ENCODE measurements at places on chromosomes 6 and 20.
A peak's percentile ranks its signal among the peaks of the same experiment; 100 is the strongest.

GRCh38 chr6:161292145-161292544, 18.3 kb upstream of the AGPAT4 start:
- no peak overlapping the region for H3K4me3 ChIP-seq
- H3K4me1 ChIP-seq, result no peaks in the 10 kb centered on the region
- no peaks in the 10 kb centered on the region for H3K36me3 ChIP-seq
- no peak overlapping the region for H3K27ac ChIP-seq
- H3K27me3 ChIP-seq, result no peaks in the 10 kb centered on the region

- H3K27me3 ChIP-seq, result no peaks in the 10 kb centered on the region
- DNase-seq, result peak; percentile 38
- no peaks in the 10 kb centered on the region for H3K4me1 ChIP-seq
- no peak overlapping the region for H3K4me3 ChIP-seq
- no peaks in the 10 kb centered on the region for H3K36me3 ChIP-seq
Observed at GRCh38 chr20:14657266-14658005, 320.0 kb upstream of the FLRT3 start.

- H3K36me3 ChIP-seq, result no peaks in the 10 kb centered on the region
- H3K4me3 ChIP-seq, result no peak overlapping the region
- DNase-seq, result no peak
Observed at GRCh38 chr6:139708337-139709199, 334.1 kb upstream of the CITED2 start.

DNA sequence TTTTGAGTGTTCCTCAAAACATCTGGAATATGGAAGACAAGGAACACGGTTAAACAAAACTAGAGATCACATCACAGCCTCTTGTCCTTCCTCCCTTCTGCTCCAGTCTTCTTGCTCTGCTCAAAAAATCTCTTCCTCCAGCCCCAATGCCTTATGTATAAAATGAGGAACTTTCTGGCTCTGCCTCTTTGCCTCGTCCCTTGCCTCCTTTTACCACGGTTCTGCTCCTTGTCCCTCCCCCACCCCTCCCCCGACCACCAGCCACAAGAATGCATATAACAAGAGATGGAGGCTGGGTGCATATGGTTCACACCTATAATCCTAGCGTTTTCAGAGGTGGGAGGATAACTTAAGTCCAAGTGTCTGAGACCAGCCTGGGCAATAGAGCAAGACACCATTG, 43.6 kb downstream of the PLAGL2 start:
- no peak for DNase-seq
- no peak overlapping the region for H3K4me3 ChIP-seq
- no peaks in the 10 kb centered on the region for H3K27me3 ChIP-seq
- no peak overlapping the region for H3K27ac ChIP-seq

GRCh38 chr6:95578106-95578410, 723 bp downstream of the MANEA start:
- H3K4me1 ChIP-seq, result no peaks in the 10 kb centered on the region
- H3K4me3 ChIP-seq, result peak overlapping the region; percentile 65
- DNase-seq, result no peak
- no peaks in the 10 kb centered on the region for H3K27me3 ChIP-seq
- no peaks in the 10 kb centered on the region for H3K36me3 ChIP-seq

- DNase-seq, result no peak
- H3K4me3 ChIP-seq, result no peak overlapping the region
- no peaks in the 10 kb centered on the region for H3K27me3 ChIP-seq
- H3K4me1 ChIP-seq, result no peaks in the 10 kb centered on the region
Observed at GRCh38 chr6:110217266-110217665, 37.0 kb downstream of the CDC40 start.

GRCh38 chr6:2274981-2275891, 29.8 kb upstream of the GMDS start:
- peak; percentile 80 for DNase-seq
- no peaks in the 10 kb centered on the region for H3K27me3 ChIP-seq
- H3K4me3 ChIP-seq, result no peak overlapping the region
- H3K36me3 ChIP-seq, result peaks cover 9% of the 10 kb centered on the region
- peaks cover 5% of the 10 kb centered on the region for H3K4me1 ChIP-seq

DNA sequence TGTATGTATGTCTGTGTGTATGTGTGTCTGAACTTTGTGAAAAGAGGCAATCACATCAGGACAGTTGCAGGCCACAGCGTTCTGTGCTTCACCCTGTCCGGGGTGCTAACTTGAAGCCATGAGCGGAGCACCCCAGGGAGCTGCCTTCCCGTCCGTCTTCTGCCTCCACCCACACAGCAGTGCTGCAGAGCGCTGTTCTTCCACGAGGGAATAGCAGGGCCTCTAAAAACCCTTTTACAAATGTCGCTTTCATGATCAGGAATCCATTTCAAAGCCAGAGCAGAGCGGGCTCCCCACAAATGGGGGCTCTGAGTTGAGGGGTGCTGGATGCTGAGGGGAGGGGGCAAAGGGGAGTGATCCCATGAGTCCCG, 131.5 kb downstream of the RNASET2 start:
- H3K27me3 ChIP-seq, result peaks cover 4% of the 10 kb centered on the region
- H3K36me3 ChIP-seq, result no peaks in the 10 kb centered on the region
- no peak for DNase-seq
- no peak overlapping the region for H3K27ac ChIP-seq

- no peaks in the 10 kb centered on the region for H3K27me3 ChIP-seq
- DNase-seq, result no peak
- peaks cover 5% of the 10 kb centered on the region for H3K4me1 ChIP-seq
Observed at GRCh38 chr6:137877113-137877512, 10.1 kb downstream of the TNFAIP3 start.

- no peak overlapping the region for H3K27ac ChIP-seq
- no peak overlapping the region for H3K4me3 ChIP-seq
- no peaks in the 10 kb centered on the region for H3K4me1 ChIP-seq
- no peak for DNase-seq
- H3K36me3 ChIP-seq, result no peaks in the 10 kb centered on the region
- H3K27me3 ChIP-seq, result no peaks in the 10 kb centered on the region
Observed at GRCh38 chr20:1663917-1664316, 6.3 kb upstream of the SIRPG start.

DNA sequence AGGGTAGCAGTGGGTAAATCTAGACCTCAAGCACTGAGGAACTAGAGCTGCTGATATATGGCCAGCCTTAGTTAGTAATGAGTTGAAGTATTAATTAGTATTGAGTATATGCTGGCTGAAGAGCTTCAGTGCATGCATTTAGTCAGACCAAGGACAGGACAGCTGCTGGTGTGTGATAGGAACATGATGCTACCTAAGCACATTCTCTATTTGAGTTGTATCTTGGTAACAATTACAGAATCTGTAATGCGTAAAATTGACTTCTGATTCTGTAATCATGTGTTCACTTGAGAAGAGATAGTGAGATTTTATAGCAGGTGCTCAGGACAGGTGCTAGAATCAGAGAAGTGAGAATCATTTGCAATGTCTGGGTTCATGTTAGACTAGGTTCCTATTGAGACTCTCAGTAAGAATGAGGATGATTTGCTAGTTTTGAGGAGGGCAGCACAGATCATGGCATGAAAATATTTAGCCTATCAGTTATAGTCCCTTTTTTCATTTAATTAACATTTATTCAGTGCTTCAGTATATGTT, 369.4 kb upstream of the HS3ST5 start:
- H3K27me3 ChIP-seq, result no peaks in the 10 kb centered on the region
- H3K4me1 ChIP-seq, result no peaks in the 10 kb centered on the region
- no peak overlapping the region for H3K27ac ChIP-seq
- DNase-seq, result no peak
- H3K36me3 ChIP-seq, result no peaks in the 10 kb centered on the region

- H3K27me3 ChIP-seq, result no peaks in the 10 kb centered on the region
- peaks cover 11% of the 10 kb centered on the region for H3K36me3 ChIP-seq
- H3K4me1 ChIP-seq, result peaks cover 24% of the 10 kb centered on the region
- H3K27ac ChIP-seq, result no peak overlapping the region
Observed at GRCh38 chr20:48817367-48818030, 10.3 kb downstream of the PREX1 start.

GRCh38 chr20:43187476-43188233, 2.1 kb downstream of the PTPRT start:
- H3K4me1 ChIP-seq, result peaks cover 10% of the 10 kb centered on the region
- peaks cover 50% of the 10 kb centered on the region for H3K27me3 ChIP-seq
- peak; percentile 71 for DNase-seq

DNA sequence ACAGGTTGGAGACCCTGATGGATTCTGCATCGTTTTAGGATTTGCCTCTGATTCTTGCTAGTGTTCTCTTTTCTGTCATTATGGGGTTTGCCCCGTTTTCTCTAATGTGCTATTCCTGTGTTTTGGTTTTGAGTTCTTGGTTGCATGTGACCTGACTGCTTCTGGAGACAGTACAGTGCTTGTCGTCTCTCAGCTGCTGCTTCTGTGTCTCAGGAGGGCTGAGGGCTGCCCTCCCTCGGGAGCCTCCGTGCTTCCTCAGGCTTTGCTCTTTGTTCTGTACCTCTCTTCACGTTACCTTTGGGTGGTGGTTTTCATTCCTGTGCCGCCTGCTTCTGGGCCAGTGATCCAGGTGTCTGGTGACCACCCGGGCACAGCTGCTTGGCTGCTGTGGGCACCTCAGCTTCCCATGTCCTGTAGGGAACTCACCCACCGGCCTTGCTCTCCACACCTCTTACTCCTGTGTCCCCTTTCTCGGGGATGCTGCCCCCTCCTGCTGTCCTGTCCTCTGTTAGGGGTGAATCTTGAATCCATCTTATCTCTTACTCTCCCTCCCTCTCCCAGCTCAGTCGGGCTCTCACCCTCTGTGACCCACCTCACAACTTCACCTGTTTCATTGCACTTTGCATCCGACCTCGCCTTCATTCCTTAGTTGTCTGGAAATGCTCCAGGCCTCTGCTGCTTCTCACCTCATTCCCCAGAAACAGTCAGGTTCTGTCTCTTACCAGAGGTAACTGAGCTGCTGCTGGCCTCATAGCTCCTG, 33.2 kb downstream of the PANK2 start:
- DNase-seq, result no peak
- no peaks in the 10 kb centered on the region for H3K27me3 ChIP-seq
- no peak overlapping the region for H3K4me3 ChIP-seq
- peaks cover 60% of the 10 kb centered on the region for H3K36me3 ChIP-seq

DNA sequence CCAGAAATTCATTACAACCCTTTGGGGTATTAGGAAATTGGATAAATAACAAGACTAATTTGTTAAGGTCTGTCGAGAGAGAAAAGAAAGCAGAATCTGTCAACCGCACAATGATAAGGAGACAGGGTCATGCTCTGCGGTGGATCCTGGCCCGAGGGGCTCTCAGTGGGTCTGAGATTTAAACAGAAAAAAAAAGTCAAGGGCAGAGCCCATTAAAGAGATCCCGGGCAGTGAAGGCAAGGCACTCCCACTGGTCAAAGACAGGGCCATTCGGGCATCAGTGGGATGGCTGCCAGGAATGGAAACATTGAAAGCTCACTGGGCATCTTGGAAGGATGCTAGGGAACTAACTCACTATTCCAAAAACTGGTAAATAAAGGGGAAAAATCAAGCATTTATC, 77.9 kb downstream of the GNAS-AS1 start:
- peaks cover 6% of the 10 kb centered on the region for H3K27me3 ChIP-seq
- H3K4me1 ChIP-seq, result no peaks in the 10 kb centered on the region
- H3K36me3 ChIP-seq, result no peaks in the 10 kb centered on the region
- DNase-seq, result no peak
- no peak overlapping the region for H3K27ac ChIP-seq

DNA sequence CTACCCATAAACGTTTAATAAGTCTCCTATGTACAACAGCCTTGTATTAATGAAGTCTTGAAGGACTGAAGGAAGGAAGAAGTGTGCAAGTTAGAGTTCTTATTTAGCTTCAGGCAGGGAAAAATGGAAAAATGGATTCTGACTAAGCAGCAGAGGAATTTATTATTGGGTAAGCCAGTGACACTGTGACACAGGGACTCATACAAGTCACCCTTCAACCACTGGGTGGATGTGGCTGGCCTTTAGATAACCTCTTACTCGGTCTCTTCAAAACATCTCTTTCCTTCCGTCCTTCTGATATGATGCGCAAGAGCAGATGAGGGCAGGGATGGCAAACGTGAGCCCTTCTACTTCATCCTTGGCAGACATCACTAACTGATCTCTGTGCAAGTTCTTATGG, 145.6 kb downstream of the DHX35 start:
- H3K27me3 ChIP-seq, result peaks cover 32% of the 10 kb centered on the region
- H3K4me3 ChIP-seq, result no peak overlapping the region
- H3K36me3 ChIP-seq, result no peaks in the 10 kb centered on the region
- H3K27ac ChIP-seq, result no peak overlapping the region
- peaks cover 4% of the 10 kb centered on the region for H3K4me1 ChIP-seq
